COR-L47 (cell line): ENCODE measurements at places on chromosomes 11 and 22.

- DNase-seq = no peak
Observed at GRCh38 chr11:62142921-62143320, 19.1 kb downstream of the INCENP start.

DNA sequence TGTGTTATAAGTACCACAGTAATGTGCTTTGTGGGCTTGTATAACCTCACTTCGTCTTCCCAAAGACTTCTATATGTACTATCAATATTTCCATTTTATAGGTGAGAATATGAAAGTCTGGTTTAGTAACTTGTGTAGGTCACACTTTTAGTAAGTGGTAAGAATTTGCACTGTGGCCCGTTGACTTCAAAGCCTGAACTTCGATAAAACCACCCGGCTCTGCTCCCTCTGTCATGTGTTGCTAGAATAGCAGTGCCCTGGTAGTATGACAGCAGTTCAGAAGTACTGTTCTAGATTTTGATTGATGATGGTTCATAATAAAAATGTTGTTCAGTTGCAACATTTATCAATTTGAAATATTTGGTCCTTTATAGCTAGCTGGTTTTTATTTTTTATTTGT, 110.2 kb upstream of the SORL1-AS1 start:
- DNase-seq = no peak

DNA sequence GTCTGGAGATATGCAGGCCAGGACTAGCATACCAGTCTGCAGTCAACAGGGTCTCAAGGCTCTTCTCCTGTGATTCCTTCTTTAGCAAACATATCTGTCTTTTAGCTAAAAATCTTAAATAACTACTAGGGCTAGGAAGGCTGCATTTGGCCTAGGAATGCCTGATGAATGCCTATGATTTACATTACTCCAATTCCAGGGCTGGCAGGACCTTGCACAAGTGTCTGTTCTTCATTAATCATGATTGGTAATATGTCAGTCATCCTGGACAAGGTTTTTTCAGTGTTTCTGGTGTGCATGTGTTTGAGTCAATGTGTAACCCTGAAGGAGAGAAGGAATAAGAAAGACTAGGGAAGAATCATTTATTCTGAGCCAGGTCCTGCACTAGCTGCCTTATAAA, 280.5 kb upstream of the NARS2 start:
- no peak for DNase-seq

GRCh38 chr22:20746431-20747189, 27.3 kb upstream of the SERPIND1 start:
- DNase-seq = no peak

DNA sequence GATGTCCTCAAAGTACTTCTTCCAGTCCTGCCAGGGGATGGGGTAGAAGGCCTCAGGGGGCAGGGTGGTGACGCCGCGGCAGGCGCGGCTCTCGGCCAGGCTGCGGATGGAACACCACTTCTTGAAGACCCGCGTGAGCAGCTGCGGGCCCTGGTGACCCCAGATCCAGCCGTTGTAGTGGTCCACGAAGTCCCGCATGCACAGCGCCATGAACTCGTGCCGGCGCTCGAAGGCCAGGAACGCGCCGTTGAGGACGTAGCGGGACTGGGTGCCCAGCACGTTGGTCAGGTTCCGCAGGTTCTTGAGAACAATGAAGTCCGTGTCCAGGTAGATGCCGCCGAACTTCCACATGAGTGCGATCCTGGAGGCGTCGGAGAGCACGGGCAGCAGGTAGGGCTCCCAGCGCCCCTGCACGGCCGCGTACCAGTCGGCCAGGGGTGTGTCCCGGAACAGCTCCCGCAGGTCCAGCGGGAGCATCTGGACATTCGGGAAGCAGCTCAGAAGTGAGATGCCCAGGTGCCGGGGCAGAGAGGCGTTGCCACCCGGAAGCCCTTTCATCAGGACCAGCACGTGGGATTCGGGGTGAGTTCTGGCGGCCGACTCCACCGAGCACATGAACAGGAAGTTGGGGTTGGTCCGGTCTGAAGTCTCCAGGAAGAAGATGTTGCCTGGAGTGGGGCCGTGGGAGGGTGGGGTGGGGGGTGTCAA, 27.5 kb downstream of the A4GALT start:
- no peak for DNase-seq

DNA sequence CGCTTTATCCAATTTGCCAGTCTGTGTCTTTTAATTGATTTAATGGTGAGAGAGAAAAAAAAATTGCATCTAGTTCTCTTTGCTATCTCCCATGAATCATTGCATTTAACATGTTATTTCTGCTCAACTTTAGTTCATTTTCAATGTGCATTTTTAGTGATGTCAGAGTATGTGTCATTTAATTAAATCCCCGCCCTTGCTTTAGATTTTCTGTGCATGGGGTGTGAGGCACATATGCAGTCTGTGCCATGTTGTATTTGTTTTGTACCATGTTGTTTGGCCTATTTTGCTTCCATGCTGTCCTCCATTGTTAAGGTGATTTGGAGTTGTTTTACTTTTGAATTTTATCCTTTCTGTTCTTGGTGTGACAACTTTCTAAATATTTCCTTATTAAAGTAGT, 8.3 kb upstream of the NCR3LG1 start:
- DNase-seq = no peak
